ENCODE measurements at places on chromosomes 12 and 14.

DNA sequence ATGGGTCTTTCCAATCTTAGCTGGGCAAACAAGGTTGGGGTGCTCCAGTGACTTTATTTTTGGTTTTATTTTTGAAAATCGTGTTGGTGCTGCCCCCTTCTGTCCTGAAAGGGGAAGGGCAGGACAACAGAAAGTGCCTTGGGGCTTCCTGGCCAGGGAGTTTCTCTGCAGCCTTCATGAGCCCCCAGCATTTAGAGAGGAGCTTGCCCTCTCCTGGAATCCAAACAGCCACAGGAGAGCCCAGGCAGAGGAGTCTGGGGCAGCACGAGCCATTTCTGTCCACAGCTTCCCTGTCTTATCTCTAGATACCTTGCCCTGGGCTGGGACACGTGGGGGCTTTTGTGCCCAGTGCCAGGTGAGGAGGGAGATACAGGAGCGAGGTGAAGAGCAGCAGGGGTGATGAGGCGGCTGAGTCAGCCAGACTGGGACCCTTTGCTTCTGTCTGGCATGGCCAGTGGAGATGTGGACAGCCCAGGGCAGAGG lies 4.4 kb upstream of the C1RL start:
- no peak for DNase-seq

- DNase-seq, result no peak
Observed at GRCh38 chr12:20576528-20576927, 118.6 kb upstream of the SLCO1C1 start.

GRCh38 chr12:69497308-69498026 lies 27.3 kb downstream of the FRS2 start:
- DNase-seq, result no peak

DNA sequence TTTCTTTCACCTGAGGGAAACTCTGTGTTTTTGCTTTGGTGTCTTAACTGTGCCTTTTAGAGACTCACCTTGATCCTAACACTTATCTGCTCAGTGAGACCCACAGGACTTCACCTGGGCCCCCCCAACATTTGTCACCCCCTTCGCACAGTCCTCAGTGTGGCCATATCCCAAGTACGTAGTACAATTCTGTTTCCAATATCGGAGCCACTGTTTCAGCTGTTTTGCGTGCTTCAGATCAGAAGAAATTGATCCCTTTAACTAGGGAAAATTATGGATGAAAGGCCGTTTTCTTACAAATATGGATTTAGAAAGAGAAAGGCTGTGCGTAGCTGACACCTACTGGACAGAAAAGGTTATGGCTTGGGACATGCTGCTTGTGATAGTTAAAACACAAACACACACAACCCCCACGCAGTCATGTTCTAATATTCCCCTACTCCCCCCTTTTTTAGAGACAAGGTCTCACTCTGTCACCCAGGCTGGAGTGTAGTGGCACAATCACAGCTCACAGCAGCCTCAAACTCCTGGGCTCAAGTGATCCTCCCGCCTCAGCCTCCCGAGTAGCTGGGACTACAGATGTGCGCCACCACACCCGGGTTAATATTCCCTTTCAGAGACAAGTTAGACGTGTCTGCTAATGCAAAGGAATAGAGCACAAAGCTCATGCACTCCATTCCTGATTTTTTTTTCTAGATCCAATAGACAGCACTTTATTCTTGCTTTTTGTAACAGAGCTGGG lies 3.6 kb upstream of the SLC7A8 start:
- DNase-seq, result no peak

DNA sequence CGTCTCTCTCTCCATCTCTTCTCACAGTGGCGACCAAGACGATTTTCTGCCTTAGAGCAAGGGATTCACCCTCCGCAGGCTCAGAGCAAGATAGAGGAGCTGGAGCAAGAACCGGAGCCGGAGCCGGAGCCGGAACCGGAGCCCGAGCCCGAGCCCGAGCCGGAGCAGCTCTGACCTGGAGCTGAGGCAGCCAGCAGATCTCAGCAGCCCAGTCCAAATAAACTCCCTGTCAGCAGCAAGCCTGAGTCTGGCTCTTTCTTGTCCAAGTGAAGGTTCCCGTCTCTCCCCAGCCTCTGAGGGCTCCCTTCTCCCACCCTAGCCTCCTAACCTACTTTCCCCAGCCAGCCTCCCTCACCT lies 5.9 kb downstream of the LAG3 start:
- DNase-seq, result no peak

DNA sequence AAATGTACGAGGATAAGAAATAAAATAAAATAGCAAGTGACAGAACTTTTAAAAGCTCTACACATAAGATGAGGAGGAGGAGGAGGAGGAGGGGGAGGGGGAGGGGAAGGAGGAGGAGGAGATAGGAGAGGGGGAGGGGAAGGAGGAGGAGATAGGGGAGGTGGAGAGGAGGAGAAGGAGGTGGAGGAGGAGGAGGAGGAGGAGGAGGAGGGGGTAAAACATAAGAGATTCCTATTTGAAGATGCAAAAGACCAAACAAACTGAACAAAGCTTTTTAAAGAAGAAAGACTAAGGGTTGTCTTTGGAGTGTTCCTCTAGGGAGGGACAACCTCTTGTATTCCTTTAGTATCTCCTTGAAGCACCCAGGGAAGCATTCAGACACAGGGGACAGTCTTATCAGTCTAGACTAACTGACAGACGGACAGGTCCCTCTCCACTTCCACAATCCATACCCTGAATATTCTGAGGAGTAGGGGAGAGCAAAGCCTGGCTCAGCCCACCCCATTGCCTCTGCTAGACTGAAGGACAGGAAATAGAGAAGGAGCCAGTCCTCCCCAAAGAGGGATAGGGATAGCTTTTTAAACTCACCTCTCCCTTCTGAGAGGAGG lies 12.9 kb downstream of the TC2N start:
- no peak for DNase-seq

GRCh38 chr12:120119271-120119973 lies 2.9 kb upstream of the RAB35 start:
- no peak for DNase-seq

DNA sequence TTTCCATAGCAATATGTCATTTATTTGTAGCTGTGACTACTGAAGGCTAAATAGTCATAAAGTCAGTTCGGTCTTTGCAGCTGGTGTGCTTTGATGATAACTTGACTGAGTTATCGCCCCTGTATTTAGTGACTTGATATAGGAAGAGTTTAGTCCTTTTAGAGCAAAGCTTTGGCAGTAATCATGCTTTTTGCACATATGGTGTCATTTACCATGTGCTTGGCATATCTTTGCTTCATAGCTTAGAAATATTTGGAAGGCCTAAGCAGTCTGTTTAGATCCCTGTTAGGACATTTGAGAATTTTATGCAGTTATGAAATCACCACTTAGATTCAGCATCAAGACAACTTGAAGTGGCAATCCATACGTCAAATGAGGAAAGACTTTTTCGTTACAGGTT lies 31.6 kb downstream of the POLR3B start:
- DNase-seq, result no peak

- no peak for DNase-seq
Observed at GRCh38 chr12:79156846-79157463, 292.4 kb downstream of the SYT1 start.

All from D721Med (cell line).